ENCODE measurements at places on chromosomes 1 and 21.
A peak's percentile ranks its signal among the peaks of the same experiment; 100 is the strongest.

GRCh38 chr1:200526709-200527612 lies 93.6 kb downstream of the KIF14 start:
- DNase-seq: no peak

- DNase-seq: no peak
Observed at GRCh38 chr1:170355267-170355801, 176.6 kb upstream of the GORAB start.

DNA sequence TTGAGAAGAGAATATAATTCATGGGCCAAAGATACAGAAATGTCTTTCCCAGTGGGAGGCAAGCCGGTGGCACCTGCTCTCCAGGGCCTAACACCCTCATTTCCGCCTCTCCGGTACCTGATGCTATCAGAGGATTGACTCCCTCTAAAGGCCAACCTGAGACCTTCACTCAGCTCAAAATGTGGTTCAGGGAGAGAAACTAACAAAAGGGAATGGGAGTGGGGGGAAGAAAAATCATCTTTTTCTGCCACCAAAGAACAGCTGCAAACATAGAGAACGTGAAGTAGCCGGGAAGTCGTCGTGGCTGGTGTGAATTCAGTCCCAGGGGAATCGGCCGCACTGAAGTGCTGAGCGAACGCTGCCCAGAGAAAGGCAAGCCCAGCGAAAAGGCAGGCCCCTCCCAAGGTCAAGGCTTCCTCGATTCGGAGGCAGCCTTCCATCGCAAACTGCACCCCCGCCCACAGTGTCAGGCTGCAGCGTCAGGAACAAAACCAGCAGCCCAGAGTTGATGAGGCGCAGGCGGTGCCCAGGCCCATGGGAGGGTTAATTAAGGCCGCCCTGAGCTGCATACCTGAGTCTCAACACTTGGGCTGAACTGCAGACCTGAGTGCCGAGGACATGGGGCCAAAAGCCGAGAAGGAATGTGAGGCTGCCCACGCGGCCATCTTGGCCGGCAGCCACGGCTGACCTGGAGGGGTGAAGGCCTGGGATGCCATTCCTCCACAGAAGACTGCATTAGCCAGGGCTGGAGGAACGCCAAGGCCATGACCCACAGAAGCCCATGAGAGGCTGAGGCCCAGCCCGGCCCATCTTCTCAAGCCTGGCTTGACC lies 160.2 kb downstream of the PSMG1 start:
- DNase-seq: peak; percentile 16

DNA sequence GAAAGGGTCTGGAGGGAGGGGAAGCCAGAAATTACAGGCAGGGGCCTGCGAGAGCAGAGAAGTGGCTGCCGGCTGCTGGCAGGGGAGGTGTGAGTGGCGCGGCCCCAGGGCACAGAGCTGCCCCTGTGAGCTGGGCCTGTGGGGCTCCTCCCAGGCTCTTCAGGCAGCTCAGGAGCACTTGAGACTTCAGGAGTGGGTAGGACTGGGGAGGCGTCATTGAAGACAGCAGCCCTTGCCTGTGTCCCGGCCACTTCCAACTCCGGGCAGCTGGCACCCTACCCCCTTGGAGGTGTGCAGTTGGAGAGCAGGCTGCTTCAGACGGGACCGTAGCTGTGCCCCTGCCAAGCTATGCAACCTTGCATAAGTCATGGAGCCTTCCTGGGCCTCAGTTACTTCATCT lies 87.5 kb upstream of the ACTL8 start:
- DNase-seq: no peak

DNA sequence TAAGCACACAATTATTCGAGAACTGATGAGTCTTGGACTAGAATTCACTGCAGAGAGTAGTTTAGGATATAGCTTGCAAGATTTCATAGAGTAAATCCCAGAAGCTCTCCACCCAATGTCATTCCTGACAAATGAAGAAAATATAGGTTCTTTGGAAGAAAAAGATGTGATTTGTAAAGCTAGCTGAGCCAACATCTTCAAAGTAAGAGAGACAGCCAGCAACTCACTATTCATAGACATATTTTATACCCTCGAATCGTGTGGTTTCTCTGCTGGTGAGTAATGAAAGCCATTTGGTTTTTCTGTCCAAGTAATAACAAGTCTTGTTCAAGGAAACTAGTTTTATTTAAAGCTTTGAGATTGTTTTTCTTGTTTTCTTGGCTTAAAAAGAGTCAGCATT lies 165.7 kb upstream of the SYT6 start:
- no peak for DNase-seq

DNA sequence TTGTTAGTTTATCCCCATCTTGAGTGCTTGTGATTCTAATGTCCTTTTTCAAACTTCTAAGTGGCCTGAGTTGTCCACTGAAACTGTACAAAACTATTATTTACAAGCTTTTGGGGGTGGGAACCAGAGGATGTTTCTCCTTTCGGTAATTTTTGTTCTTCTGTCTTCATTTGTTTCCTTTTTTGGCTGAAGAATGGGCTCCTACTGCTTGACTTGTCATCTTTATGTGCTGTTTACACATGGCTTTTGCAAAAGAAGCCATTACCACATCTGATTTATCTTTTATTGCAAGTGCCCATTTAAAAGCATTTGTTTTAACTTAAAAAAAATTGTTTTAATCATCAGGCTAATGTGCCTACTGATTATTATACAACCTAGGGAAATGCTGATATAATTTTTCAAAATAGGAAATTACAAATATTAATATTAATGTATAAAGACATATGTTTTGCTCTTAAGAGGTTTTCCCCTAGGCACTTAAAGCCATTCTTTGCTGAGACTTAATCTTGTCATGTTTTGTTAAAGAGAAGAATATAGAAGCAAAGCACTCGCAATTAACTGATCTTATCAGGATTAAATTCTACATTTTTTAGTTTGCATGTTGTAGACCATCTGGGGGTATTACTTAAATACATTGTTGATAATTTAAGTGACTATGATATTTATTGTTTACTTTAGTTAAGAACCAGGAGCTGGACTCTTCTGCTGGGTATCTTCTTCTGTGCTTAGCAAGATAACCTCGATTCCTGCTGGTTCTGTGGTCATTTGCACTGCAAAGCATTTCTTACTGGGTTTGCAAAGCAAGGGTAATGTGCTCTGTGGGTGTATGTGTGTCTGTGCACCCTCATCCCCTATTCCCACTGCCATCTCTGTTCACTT lies 40.1 kb downstream of the TMEM200B start:
- DNase-seq: no peak

GRCh38 chr21:22993822-22994574 lies 1995.8 kb downstream of the NCAM2 start:
- DNase-seq: no peak

DNA sequence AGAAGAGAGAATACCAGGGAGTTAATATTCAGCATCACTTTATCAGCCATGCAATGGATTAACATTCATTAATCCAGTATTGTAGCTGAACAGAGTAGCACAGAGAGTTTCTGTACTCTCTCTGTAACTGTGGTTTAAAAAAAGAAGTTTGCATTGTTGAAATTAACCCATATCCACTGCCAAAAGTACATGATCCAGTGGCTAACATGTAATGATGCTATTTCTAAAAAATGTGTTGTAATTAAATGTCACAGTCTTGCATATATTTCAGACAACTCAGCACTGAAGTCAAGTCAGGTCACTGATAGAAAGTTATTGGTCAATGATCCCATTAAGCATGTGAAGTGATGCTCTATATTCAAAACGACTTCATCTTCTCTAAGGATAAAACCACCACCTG lies 141.3 kb downstream of the NRIP1 start:
- no peak for DNase-seq

GRCh38 chr1:118404024-118404423 lies 219.0 kb upstream of the SPAG17 start:
- no peak for DNase-seq

- DNase-seq: no peak
Observed at GRCh38 chr1:203180611-203181330, 5.1 kb upstream of the MYBPH start.

- no peak for DNase-seq
Observed at GRCh38 chr21:44371596-44371995, 18.2 kb downstream of the TRPM2 start.

GRCh38 chr1:163896001-163896400 lies 574.2 kb downstream of the NUF2 start:
- DNase-seq: no peak

Measured in NCI-H748 treated with DMSO at 0.1 percent for 48 hours (cell line).